CD4-positive, alpha-beta T cell (primary cell): ENCODE measurements at places on chromosomes 7 and 10. TPM values are rescaled to one million over a fixed set of nuclear protein-coding genes. Genes with fewer than 3 reads are reported as not detected.

Gene SVIL
- 38.5 TPM for total RNA-seq

Gene MKX
- not detected for total RNA-seq

Gene FAM131B
- 0.14 TPM for total RNA-seq

Gene SDK1
- 1.3 TPM for total RNA-seq

Gene C7orf57
- total RNA-seq = 0.56 TPM

Gene PRKG1
- 0.31 TPM for total RNA-seq

DNA sequence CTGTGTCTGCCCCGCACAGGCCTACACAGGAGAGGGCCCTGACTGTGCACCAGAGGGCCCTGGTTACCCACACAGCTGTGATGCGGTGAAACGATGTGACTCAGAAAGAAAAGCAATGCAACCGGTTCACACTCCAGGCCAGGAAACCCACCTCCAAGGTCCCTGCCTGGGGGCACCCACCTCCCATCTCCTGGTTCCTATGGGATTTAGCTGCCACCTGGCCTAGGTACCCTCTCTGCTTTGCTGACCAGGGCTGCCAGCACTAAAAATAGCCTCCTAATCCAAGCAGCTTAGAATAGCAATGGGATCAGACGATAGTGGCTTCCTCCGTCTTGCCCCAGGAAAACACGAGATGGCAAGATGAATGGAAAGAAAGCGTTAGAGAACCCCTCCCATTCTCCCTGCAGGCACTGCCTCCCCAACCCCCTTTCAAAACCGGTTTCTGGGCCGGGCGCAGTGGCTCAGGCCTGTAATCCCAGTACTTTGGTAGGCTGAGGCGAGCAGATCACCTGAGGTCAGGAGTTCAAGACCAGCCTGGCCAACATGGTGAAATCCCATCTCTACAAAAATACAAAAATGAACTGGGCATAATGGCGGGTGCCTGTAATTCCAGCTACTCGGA, 12.4 kb downstream of the RBP3 start:
- H3K27me3 ChIP-seq = no peaks in the 10 kb centered on the region
- H3K36me3 ChIP-seq = no peaks in the 10 kb centered on the region
- H3K27ac ChIP-seq = no peak overlapping the region
- no peak overlapping the region for H3K4me3 ChIP-seq
- no peak for DNase-seq

- no peak overlapping the region for H3K4me3 ChIP-seq
- no peak for DNase-seq
- peaks cover 87% of the 10 kb centered on the region for H3K36me3 ChIP-seq
These were observed 19.4 kb downstream of the PFKFB3 start for GRCh38 chr10:6221971-6222751.

DNA sequence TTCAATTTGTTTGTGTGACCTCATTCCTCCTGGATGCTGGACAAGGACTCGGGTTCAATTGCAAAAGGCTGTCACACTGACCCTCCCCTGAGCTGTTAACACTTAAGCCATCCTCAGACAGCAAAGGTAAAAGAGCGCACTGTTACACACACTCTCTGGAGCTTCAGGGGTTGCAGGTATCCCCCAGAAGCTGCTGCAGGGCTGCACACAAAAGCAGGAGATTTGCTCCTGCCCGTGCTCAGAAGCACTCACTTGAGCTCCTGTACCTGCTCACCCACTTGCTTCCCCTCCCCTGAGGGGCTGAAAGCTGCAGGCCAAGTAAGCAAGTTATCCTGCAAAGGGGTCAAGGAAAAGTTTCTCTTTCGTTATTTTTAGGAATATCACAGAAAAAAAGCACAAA, 886.2 kb upstream of the ZWINT start:
- no peak for DNase-seq
- H3K4me3 ChIP-seq = no peak overlapping the region
- no peaks in the 10 kb centered on the region for H3K27me3 ChIP-seq
- H3K4me1 ChIP-seq = no peaks in the 10 kb centered on the region

- no peaks in the 10 kb centered on the region for H3K4me1 ChIP-seq
- no peak for DNase-seq
- H3K36me3 ChIP-seq = no peaks in the 10 kb centered on the region
- no peak overlapping the region for H3K4me3 ChIP-seq
- no peak overlapping the region for H3K27ac ChIP-seq
These were observed 26.4 kb upstream of the KNDC1 start for GRCh38 chr10:133133471-133134231.

- no peak for DNase-seq
- no peak overlapping the region for H3K4me3 ChIP-seq
- no peaks in the 10 kb centered on the region for H3K4me1 ChIP-seq
- H3K36me3 ChIP-seq = no peaks in the 10 kb centered on the region
- no peaks in the 10 kb centered on the region for H3K27me3 ChIP-seq
- no peak overlapping the region for H3K27ac ChIP-seq
These were observed 20.2 kb upstream of the PDGFA start for GRCh38 chr7:539731-540411.

- H3K36me3 ChIP-seq = no peaks in the 10 kb centered on the region
- DNase-seq = no peak
- H3K27ac ChIP-seq = no peak overlapping the region
- no peak overlapping the region for H3K4me3 ChIP-seq
These were observed 42.3 kb downstream of the ENTPD1 start for GRCh38 chr10:95798096-95798855.

- H3K4me1 ChIP-seq = peaks cover 12% of the 10 kb centered on the region
- H3K27ac ChIP-seq = no peak overlapping the region
- H3K36me3 ChIP-seq = no peaks in the 10 kb centered on the region
- no peaks in the 10 kb centered on the region for H3K27me3 ChIP-seq
- DNase-seq = no peak
These were observed 13.6 kb downstream of the CPA1 start for GRCh38 chr7:130393841-130394411.

DNA sequence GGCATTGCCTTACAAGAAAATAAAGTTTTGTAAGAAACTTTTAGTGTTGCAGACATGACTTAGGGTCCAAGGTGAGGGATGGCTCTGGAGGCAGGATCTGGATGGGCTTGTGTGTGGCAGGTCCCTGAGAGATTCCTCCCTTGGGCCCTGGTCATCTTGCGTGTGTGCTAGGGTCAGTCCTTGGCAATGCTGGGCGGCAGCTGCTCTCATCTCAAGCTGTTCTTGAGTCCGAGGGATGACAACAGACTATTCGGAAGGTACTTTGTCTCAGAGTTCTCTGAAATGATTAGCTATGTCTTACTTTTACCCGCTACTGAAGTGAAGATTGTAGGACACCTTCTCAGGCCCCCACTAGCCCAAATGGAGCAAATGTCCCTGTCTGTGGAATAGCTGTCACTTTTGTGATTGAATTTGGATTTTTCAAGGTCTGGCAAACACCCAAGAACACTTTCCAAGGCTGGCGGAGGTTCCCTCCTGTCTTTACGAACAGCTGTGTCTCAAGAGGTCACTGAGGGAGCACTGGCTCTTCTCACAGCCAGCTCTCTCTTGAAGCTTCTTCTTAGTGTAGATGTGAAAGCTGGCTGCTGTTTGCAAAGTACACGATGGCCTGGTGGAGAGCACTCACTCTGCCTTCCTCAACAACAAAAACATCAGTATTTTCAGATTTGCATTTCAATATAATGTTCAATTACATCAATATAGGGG, 253.6 kb downstream of the STK31 start:
- H3K27me3 ChIP-seq = no peaks in the 10 kb centered on the region
- DNase-seq = no peak
- H3K36me3 ChIP-seq = no peaks in the 10 kb centered on the region
- no peak overlapping the region for H3K4me3 ChIP-seq
- H3K27ac ChIP-seq = no peak overlapping the region

DNA sequence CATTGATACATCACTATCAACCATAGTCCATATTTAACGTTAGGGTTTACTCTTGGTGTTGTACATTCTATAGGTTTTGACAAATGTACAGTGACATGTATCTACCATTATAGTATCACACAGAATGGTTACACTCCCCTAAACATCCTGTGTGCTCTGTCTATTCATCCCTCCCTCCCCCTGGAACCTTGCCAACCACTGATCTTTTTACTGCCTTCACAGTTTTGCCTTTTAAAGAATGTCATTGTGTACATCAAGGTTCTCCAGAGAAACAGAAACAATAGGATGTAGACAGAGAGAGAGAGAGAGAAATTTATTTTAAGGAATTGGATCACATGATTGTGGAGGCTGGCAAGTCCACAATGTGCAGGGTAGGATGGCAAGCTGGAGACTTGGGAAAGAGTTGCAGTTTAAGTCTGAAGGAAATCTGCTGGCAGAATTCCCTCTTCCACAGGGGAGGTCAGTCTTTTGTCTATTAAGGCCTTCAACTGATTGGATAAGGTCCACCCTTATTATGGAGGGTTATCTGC, 45.1 kb upstream of the CCNJ start:
- H3K36me3 ChIP-seq = no peaks in the 10 kb centered on the region
- H3K4me1 ChIP-seq = no peaks in the 10 kb centered on the region
- no peak overlapping the region for H3K27ac ChIP-seq
- H3K4me3 ChIP-seq = no peak overlapping the region

DNA sequence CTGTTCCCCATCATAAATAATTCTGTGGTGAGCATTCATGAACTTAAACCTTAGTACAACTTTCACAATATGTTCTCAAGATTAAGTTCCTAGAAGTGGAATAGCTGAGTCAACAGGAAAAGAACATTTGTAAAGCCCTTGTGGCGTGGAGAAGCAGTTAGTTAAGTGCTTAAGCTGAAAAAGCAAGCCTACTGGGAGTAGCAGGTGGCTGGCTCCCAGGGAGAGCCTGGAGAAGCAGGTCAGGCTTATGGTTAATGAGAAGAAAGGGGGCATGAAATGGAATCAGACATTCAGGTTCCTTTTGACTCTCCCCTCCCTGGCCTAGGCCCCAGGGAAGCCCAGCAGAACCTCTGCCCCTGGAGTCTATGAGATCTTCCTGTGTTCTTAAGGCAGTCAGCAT, 35.3 kb downstream of the VSTM4 start:
- no peaks in the 10 kb centered on the region for H3K4me1 ChIP-seq
- H3K4me3 ChIP-seq = no peak overlapping the region
- DNase-seq = no peak
- no peaks in the 10 kb centered on the region for H3K27me3 ChIP-seq
- H3K36me3 ChIP-seq = no peaks in the 10 kb centered on the region

- no peaks in the 10 kb centered on the region for H3K36me3 ChIP-seq
- H3K4me1 ChIP-seq = no peaks in the 10 kb centered on the region
- no peak overlapping the region for H3K27ac ChIP-seq
- no peak overlapping the region for H3K4me3 ChIP-seq
- DNase-seq = no peak
These were observed 55.0 kb upstream of the VWDE start for GRCh38 chr7:12458520-12459131.

DNA sequence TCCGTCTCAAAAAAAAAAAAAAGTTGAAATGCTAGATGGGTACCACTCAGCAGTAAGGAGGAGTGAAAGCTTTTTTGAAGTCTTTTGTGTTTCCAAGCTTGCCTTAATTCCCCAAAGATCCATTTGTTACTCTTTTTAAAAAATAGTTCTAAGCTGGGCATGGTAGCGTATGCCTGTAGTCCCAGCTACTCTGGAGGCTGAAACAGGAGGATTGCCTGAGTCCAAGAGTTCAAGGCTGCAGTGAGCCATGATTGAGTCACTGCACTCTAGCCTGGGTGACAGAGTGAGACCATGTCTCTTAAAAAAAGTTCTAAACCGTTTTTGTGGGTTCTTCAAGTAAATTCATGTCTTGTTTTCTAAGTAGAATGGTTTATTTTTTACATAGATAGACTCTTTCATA, 5.3 kb downstream of the TBC1D12 start:
- H3K4me1 ChIP-seq = peaks cover 6% of the 10 kb centered on the region
- H3K27me3 ChIP-seq = peaks cover 73% of the 10 kb centered on the region
- no peak for DNase-seq
- H3K36me3 ChIP-seq = no peaks in the 10 kb centered on the region

DNA sequence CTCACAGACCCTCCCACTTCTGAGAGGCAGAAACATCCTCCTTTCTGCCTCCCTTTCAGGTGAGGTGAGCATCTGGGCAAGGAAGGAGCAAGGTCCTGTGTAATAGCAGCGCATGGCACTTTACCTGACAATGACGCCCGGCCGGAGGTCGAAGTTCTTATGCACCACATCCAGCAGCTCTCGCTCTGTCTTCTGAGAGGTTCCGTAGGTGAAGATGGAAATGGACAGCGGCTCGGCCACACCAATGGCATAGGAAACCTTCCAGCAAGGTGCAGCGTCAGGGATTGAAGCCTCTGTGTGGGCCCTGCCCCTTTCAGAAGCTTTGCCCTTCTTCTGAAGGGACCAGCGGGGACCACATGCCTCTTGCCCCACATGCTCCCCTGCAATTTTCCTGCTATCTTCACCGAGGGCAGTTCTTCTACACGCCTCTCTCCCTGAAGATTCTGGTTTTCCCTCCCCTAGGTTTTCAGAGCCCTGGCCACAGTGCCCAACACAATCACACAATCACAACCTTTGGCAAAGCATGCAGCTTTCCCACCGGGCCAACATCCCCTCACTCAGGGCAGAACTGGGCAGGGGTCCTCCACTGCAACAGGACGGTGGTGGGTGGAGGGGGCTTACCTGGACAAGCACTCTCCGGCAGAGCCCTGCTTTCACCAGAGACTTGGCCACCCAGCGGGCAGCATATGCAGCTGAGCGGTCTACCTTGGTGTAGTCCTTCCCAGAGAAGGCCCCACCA, 14.9 kb downstream of the MAT1A start:
- no peaks in the 10 kb centered on the region for H3K4me1 ChIP-seq
- H3K27me3 ChIP-seq = peaks cover 4% of the 10 kb centered on the region
- no peak overlapping the region for H3K27ac ChIP-seq

GRCh38 chr7:29330136-29330535, 135.6 kb downstream of the CHN2 start:
- DNase-seq = no peak
- no peak overlapping the region for H3K27ac ChIP-seq
- no peak overlapping the region for H3K4me3 ChIP-seq
- H3K36me3 ChIP-seq = no peaks in the 10 kb centered on the region
- no peaks in the 10 kb centered on the region for H3K4me1 ChIP-seq

- H3K27ac ChIP-seq = no peak overlapping the region
- H3K27me3 ChIP-seq = no peaks in the 10 kb centered on the region
- DNase-seq = no peak
- no peaks in the 10 kb centered on the region for H3K4me1 ChIP-seq
- peaks cover 73% of the 10 kb centered on the region for H3K36me3 ChIP-seq
These were observed 154.1 kb downstream of the PIP4K2A start for GRCh38 chr10:22560096-22560912.

GRCh38 chr10:100912013-100912604, 654 bp upstream of the SLF2 start:
- H3K27ac ChIP-seq = peak overlapping the region; percentile 78
- H3K4me3 ChIP-seq = peak overlapping the region; percentile 71
- H3K27me3 ChIP-seq = no peaks in the 10 kb centered on the region
- peaks cover 12% of the 10 kb centered on the region for H3K36me3 ChIP-seq
